Inflammatory macrophage treated with lipopolysaccharide for 4 hours (primary cell): ENCODE measurements at places on chromosomes 6 and 20.

DNA sequence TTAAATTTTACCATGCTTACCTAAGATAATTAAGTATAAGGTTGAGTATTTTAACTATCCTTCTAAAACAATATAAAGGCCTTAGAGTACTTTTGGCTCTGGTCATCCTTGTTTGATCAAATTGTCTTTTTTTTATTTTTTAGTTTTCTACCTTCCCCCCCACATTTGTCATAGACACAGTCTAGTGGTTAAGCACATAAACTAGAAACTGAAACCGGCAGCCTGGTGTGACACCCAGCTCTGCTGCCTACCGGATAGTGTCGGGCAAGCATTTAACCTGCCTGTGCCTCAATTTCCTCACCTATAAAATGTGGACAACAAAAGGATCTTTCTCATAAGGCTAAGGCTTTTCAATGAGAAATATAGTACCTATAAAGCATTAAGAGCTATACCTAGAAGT lies 21.6 kb upstream of the TULP4 start:
- peak; percentile 38 for DNase-seq

GRCh38 chr20:25254986-25255680 lies 7.2 kb downstream of the PYGB start:
- DNase-seq, result peak; percentile 13

GRCh38 chr6:157665180-157665579 lies 157.9 kb upstream of the SNX9 start:
- DNase-seq, result no peak

GRCh38 chr20:49476016-49476355 lies 6.5 kb downstream of the KCNB1 start:
- DNase-seq, result no peak

GRCh38 chr6:102015431-102015830 lies 621.9 kb downstream of the GRIK2 start:
- no peak for DNase-seq

GRCh38 chr20:41377275-41377674 lies 10.7 kb upstream of the EMILIN3 start:
- no peak for DNase-seq
